Right ventricle myocardium superior (tissue), 1 donor: ENCODE measurements at places on chromosomes 2 and 18. TPM values are rescaled to one million over a fixed set of nuclear protein-coding genes. Genes with fewer than 3 reads are reported as not detected.

NRP2 gene
- total RNA-seq, result 5.1 TPM

RFX8 gene
- not detected for total RNA-seq

SLC5A7 gene
- total RNA-seq, result 0.19 TPM

- no peak for DNase-seq
Measured at GRCh38 chr18:27762054-27762453, 414.9 kb downstream of the CDH2 start.

DNA sequence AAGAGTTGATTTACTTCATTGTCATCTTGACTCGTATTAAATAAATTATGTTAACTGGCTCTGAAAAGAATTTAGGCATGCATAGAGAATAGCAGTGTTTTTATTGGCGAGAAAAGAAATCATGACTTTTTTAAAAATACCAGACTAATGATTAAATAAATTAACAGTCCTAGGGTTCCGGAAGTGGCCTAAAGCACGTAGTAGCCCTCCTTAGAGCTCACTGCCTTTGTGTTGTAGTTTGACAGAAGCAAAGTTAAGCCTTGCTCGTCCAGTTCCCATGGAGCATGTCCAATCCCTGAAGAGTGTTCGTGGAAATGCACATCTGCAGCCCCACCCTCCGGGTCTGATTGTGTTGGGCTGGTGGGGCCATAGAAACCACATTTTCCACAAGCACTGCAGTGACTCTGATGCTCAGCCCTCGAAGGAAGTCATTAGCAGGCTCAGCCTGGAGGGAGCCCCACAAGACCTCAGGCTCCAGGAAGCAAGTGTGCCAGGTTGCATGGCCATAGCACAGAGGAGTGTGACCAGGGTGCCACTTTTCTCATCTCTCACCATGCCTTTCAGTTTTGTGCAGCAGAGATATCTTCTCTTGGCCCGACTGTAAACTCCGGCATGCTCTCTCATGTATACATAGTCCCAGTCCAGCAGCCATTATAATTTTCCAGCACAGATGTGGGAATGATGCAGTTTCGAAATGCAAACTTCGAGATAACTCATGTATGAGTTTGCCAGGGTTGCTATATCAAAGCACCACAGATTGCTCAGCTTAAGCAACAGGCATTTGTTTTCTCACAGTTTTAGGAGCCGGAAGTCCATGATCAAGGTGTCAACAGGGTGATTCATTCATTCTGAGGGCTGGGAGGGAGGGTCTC lies 188.6 kb upstream of the SH3BP4 start:
- DNase-seq, result no peak

DNA sequence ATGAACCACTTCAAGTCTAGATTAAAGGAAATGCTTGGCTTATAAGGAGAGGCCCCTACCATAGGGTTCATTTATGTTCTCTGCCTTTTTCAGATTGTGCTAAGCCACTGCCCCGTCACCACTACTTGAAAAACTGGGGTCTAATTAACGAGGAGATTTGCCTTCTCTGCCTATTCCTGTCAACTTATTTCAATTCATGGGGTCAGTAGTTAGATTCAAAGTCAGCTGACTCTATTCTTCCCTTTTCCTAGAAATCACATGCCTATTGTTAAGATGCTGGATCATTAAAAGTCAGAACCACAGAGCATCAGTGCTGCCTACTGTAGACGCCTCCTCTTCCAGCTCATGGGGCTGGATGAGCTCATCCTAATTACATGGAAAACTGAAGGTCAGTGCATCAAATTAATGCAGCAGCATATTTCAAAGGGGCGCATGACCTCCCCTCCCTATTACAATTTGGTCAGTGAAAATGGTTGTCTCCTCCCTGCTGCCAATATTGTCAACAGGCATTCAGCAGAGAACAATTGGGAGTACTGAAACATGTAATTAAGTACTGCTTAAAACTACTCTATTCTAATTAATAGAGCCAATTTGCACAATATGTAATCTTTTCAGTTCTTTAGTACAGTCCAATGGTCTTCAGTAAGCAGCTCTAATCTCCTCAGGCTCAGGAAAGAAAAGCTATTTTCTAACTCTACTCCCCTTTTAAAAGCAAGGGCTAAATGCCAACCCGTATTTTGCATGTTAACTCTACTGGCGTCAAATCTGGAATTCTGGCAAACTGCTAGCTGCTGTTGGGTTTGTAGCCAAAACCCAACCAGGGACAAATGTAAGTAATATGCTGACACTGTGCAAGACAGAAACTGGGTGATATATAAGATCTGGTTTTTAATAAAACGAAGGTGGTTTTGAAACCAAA lies 117.4 kb upstream of the ITGB6 start:
- no peak for DNase-seq

DNA sequence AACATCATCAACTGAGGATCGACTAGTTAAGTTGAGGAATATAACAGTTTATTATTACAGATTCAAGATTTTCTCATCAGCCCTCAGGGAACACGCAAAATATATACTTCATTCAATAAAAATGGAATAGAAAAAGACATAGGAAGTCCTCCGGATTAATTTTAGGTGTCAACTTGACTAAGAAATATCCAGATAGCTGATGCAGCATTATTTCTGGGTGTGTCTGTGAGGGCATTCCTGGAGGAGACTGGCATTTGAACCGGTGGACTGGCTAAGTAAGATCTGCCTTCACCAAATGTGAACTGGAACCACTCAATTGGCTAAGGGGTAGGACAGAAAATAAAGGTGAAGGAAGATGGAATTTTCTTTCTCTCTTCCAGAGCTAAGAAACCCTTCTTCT lies 845.3 kb downstream of the SOCS6 start:
- no peak for DNase-seq

DNA sequence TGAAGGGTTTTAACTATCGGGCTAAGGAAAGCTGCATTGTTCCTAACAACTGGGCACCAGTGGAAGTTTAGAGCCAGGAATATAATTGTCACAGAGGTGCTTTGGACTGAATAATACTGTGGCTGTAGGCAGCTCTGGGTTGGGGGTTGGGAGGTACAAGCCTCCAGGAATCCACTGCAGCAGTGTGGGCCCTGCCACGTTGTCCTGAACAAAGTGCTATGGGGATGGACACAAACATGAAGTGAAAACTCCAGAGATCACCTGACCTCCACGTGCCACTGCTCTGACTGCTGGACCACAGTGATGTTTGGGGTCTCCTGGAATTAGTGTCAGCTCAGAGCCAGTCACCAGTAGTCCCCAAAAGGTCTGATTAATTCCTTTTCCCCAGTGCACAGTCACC lies 110.9 kb downstream of the BCL2 start:
- no peak for DNase-seq

GRCh38 chr2:152717228-152718075 lies at the start of gene PRPF40A:
Gene PRPF40A, minus strand, starts transcription at chr2:152717461. Its CDS starts 22 bp downstream, at chr2:152717439.
- DNase-seq, result peak; percentile 99

DNA sequence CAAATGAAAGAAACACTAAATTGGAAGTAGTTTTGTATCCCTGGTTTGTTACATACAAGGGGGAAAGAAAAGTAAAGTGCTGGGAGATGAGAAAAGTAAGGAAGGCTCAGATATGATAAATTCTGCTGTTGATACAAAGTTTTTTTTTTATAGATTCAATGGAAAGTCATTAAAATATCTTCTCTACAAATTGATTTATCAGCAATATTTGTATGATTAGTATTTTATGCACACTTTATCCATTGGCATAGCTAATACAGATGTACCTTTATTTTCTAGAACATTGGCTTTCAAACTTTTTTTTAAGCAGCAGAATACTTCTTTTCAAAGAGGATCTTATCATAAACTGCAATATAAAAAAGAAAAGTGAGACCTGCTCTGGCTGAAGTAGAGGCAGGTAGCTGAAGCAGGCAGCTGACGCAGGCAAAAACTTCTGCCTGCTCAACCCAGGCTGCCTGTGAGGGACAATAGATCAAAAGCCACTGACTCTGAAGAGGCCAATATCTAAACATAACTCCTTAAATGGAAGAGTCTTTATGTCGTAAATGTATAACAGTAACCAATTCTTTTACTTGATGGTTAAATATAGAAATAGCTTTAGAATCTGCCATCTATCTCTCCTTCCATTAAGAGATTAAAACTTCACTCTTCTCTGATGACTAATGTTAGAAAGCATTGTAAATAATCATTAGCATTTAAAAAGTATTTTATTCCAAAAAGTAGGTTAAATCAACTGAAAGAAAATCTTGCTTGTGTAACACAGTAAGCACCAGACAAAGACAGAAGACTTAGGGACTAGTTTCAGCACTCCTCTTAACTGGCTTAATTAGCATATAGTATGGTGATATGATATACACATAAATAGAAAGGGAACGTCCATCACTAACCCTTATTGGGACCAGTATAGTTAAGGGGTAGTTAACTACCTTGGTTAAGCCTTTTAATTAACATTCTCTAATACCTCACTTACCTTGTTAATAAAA lies 174.2 kb downstream of the SLC39A10 start:
- no peak for DNase-seq

DNA sequence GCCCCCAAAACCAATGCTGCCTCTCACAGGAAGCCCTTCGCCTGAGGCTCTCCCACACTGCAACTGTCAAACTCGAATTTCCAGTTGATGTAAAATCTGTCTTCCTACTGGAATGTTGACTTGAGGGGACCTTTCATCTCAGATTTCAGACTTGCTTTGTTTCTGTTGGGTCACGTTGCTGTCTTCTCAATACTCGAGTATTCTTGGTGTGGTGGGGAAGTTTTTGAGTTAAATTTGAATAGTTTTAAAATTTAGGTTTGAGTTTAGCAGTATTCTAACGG lies 50.8 kb downstream of the AGAP1 start:
- DNase-seq, result no peak

DNA sequence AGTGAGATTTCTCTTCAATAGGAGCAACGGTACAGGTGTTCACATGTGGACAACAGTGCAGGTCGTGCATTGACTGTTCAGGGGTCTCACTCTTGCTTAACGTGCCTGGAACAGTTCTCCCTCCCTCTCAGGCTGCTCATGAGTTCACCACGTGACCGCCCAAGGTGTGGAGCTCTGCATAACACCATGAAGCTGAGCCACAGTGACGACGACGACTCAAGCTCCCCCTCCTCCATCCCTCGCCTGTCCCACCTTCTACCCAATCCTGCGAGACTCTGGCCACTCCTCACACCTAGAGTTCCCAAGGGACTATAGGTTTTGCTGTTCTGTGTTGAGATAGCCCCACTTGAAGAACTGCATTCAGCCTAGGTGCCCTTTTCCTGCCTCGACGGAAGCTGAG lies 42.8 kb downstream of the STK25 start:
- no peak for DNase-seq

- DNase-seq, result no peak
Measured at GRCh38 chr2:200065477-200065876, 110.1 kb downstream of the MAIP1 start.

GRCh38 chr2:40095000-40095399 lies 315.9 kb upstream of the THUMPD2 start:
- no peak for DNase-seq

- no peak for DNase-seq
Measured at GRCh38 chr2:230161184-230161583, 58.6 kb downstream of the SP110 start.
